Breast epithelium (tissue), 4 donors: ENCODE measurements at places on chromosomes 13 and 19.

GRCh38 chr13:52984881-52985363 is 43.7 kb upstream of the OLFM4 start:
- no peak for DNase-seq

GRCh38 chr13:32048816-32049215 is 17.2 kb downstream of the FRY start:
- no peak for DNase-seq

DNA sequence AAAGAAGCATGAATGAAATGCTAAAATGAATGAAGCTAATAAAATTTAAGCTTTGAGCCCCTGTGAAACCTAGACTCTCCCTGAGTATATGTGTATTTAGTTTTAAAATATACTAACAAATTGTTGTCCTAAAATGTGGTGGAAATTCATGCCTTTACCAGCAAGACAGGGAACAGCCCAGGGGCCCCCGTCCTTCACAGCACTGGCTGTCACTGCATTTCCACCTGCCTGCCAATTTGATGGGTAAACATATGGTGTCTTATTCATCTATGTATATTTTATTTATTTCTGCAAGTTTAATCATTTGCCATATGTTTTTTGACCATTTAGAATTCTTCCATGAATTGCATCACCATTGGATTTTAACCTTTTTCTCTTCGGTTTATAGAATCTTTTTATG is 463.7 kb upstream of the NBEA start:
- no peak for DNase-seq

DNA sequence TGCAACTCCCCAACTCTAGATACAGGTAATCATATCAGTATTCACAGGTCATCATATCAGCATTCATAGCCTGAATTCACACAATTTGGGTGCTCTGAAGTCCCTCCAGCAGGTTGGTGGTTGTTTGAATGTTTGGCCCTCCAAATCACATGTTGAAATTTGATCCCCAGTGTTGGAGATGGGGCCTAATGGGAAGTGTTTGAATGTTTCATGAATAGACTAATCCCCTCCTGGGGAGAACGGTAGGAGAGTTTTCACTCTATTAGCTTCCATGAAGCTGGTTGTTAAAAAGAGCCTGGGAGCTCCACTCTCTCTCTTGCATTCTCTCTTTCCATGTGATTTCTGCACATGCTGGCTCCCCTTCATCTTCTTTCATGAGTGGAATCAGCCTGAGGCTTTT is 288.6 kb upstream of the PCDH9 start:
- no peak for DNase-seq

DNA sequence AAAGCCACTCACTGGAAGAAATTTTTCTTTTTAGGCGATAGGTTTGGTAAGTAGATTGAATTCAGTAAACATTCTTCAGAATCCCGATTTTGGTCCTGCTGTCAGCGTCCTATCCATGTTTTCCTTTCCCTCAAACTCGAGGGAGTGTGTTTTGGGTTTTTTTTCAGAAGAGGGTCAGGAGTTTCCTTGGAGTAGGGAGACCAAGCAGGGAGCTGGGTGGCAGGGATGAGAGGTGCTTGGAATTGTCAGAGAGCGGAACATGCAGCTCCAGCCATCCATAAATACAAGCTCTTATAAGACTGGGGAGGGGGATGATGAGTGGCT is 1.6 kb upstream of the PCDH8 start:
- no peak for DNase-seq

- no peak for DNase-seq
These were observed 18.3 kb upstream of the EIF3G start for GRCh38 chr19:10137751-10138682.

- no peak for DNase-seq
These were observed 6.4 kb downstream of the JAK3 start for GRCh38 chr19:17841371-17841809.
